ENCODE measurements at places on chromosomes 11 and 22.

DNA sequence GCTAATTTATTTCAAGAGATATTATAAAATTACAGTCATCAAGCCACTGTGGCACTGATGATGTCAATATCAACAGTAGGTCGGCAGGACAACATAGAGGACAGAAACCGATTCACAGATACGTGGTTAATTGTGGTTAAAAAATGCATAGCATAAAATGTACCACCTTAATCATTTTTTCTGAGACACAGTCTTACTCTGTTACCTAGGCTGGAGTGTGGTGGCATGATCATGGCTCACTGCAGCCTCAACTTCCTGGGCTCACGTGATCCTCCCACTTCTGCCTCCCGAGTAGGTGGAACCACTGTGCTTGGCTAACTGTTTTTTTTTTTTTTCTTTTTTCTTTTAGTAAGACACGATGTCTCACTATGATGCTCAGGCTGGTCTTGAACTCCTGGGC, 21.0 kb upstream of the TOLLIP start:
- no peak for DNase-seq

- DNase-seq = no peak
Observed at GRCh38 chr11:10990160-10990559, 132.3 kb upstream of the ZBED5 start.

DNA sequence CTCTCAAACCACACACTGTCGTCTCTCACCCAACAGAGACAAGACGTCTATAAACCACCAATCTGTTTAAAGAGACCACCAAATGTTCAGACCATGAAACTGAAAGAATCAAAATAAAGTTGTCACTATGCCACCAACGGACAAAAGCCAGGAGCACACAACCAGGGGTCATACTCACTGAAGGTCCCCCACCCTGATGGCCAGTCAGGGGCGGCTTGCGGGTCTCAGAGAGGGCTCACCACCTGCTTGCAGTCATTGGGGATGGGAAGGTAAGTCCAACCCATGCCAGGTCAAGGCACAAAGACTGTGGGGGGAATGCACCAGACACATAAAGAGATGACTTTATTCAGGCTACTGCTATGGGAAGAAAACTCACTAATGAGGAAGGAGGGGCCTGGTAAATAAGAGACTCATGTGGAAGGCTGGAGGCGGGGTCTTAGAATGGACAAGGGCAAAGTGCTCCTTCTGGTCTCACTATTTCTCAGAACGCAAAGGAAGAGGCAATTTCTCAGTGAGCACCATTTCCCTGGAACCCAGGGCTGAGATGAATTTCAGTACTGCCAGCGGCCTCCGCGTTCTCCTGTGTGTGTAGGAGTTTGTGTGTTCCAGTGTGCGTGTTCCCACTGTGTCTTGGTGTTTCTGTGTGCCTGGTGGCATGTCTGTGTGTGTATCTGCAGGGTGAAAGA, 17.3 kb downstream of the SCARF2 start:
- DNase-seq = no peak

- no peak for DNase-seq
Observed at GRCh38 chr11:57307666-57308270, 17.0 kb downstream of the TNKS1BP1 start.

DNA sequence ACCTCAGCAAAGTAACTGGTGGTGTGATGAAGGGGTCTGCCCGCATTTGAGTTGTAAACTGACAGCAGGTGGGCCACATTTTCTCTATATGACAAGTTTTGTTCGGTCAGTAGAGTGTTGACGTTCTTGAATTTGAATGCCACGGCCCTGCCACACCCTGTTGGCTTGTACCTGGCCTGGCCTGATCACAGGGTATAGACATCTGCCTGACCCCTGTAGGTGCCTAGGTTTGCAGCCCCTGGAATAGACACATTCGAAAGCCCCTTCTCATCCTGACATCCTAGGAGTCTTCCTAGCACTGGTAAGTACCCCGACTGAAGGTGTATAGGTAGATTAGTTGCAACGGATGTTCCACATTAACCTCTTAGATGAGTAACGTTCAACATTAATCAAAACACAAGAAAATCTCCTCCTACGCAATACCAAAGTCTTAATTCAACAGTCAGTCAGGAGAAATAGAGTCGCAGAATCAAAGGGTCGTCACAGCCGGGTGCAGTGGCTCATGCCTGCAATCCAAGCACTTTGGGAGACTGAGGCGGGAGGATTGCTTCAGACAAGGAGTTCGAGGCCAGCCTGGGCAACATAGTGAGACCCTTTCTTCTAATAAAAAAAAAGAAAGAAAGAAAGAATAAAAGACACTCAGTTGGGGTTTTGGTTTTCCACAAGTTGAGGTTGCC, 43.6 kb upstream of the CD5 start:
- no peak for DNase-seq

- no peak for DNase-seq
Observed at GRCh38 chr22:48498526-48499331, 1328.9 kb downstream of the BRD1 start.

GRCh38 chr22:41915035-41915785, at the start of gene SHISA8:
SHISA8 (minus strand) TSS chr22:41915074; CDS start chr22:41914667, 407 bp downstream.
- no peak for DNase-seq

- no peak for DNase-seq
Observed at GRCh38 chr11:11171854-11172253, 181.2 kb downstream of the CSNK2A3 start.

DNA sequence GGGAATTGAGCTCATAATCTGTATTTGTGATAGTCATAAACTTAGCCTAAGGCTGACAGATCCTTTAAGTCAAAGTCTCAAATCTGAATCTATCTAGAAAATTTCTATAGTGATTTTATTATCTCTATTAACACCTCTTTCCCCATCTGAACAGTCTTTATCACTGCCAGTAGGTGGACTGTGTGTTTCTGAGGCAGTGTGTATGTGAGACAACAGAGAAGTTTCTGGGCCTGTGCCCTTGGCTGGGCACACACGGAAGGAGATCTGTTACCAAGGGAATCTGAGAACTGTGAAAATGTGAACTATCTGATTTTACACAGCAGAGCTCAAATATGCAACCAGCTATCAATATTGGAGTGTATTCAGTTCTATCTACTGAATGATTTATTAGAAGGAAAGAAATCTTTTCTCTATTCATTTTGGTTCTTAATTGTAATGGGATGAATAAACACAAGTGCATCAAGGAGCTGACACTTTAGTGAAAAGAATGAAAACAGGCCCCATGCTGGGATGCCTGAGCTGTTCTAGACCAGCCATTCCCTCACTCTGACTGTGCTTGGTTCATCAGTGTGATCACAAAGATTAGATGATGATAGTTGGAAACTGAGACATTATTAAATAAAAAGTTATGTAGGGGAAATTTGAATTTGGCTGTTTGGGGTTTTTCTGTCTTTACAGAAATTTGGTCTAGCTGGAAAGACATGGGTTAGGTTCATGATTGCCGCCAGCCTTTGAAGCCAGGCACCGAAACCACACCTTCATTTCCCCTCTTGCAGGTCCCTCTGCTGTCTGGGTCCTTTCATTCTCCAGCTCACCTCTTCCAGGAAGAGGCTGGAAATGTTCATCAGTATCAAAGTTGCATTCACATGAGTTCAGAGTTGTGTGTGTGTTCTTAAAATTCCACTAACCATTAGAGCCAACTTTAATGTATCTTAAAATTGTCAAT, 68.1 kb downstream of the LIF start:
- DNase-seq = no peak

- DNase-seq = no peak
Observed at GRCh38 chr11:36380296-36381014, 84.4 kb downstream of the PRR5L start.

GRCh38 chr11:76601272-76601671, 69.3 kb downstream of the LRRC32 start:
- no peak for DNase-seq

DNA sequence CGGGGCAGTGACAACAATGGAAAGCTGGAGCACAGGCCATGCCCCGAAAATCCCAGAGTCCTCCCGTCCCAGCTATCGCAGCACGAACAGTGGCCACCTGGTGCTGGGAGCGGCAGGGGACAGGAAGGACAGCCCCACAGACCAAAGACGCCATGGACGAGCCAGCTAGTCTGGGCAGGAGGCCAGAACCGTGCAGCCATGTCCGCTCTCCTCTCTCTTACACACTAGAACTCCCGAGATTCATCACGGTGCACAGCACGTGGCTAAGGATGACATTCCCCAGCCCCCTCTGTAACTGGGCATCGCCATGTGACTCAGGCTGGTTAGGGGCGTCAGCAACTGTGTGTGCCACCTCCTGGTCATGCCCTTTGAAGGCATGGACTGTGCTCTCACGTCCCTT, 4.6 kb downstream of the CDPF1 start:
- no peak for DNase-seq

DNA sequence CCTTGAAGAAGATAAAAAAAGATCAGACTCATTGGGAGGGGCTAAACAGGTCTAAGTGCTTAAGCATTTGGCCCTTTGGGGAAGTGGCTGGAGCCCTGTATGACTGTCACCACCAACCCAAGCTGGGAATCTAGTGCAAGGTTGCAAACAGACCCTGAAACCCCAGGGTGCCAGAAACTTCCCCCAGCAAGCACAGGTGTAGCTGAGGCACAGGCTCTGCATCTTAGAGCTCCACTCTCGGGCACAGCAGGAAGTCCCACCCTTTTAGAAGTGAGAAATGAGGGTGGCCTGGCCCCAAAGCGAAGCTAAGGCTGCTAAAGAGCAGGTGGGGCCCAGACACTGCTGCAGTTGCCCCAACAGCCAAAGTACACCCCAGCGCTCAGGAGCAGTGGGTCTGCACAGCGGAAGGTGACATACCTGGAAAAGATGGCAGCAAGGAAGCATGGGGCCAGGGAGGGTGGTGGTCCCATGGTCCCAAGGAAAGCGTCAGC, 5.8 kb upstream of the KDM2A start:
- DNase-seq = no peak

DNA sequence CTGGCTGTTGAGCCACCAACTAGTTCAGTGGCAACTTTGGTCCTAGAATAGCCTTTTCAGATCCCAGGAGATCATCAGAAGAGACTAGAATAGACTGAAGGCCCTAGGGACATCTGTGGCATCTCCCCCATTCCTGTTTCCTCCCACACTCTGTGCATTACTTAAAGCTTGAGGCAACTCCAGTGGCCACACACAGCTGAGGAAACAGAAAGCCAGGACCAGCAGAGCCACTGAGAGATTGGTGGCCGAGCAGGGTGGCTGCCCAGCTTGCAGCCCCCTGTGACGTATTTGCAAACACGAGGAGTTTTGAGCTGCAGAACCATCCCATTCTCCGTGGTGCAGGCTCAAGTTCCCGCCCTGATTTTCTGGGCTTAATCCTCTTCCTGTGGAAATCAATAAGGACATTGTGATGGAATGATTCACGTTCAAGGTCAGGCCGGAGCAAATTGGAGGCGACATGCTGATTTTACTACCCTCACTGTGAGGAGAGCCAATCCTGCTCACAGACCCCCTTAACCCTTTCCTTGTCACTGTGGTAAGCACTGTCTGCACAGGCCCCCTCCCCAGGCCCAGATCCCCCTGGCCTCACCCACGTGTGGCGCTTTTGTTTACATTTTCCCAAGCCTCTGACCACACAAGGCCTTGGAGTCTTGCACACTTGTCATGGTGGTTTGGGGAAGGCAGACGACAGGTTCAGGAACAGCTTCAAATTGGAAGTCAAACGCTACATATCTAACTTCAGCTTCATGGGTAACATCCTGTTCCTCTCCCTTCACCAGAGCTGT, 69.1 kb upstream of the MYOD1 start:
- DNase-seq = no peak

GRCh38 chr22:34812631-34813030, 253.3 kb upstream of the ISX start:
- no peak for DNase-seq

- no peak for DNase-seq
Observed at GRCh38 chr11:36041988-36042611, 98.2 kb downstream of the LDLRAD3 start.

GRCh38 chr11:13046637-13047570, 37.8 kb downstream of the RASSF10 start:
- DNase-seq = no peak

DNA sequence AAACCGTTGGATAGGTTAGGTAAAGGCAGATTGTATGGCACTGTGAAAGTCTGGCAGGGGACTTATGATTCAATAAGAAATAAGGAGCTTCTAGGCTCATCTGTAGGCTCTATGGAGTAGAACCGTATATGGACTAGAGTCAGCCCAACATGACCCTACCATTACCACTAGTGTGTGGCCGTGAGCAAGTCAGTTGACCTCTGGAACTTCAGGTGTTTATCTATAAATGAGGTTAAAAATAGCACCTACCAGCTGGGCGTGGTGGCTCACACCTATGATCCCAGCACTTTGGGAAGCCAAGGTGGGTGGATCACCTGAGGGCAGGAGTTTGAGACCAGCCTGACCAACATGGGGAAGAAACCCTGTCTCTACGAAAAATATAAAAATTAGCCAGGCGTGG, 4.4 kb downstream of the HINFP start:
- DNase-seq = no peak

GRCh38 chr11:74634537-74634936, 42.2 kb downstream of the POLD3 start:
- DNase-seq = peak; percentile 21

DNA sequence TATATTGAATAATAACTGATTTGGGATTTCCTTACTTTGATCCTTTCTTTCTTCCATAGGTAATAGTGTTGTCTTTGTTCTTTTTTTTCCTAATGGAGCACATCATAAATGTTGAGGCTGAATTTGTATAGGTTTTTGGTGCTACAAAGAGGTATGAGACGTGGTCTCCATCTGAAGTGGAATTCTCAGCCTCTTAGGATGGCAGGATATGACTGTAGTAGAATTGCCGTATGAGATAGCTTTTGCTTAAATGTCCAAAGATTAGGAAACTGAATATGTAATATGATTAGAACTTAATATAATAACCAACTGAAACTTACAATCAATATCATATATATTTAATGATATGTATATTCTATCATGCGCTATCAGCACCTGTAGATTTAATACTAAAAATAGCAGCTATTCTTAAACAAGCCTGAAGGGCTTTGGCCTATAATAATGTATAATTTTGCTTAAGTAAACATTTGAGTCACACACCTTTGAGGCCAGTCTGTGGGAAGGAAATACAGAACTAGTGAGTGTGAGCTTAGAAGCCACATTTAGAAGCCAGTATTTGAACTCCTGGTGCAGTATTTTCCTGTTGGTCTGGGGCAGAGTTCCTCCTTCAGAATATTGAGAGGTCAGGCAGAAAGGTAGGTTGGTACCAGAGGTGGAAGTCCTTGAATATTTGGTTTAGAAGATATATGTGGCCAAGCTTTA, 62.6 kb downstream of the SWAP70 start:
- no peak for DNase-seq

DNA sequence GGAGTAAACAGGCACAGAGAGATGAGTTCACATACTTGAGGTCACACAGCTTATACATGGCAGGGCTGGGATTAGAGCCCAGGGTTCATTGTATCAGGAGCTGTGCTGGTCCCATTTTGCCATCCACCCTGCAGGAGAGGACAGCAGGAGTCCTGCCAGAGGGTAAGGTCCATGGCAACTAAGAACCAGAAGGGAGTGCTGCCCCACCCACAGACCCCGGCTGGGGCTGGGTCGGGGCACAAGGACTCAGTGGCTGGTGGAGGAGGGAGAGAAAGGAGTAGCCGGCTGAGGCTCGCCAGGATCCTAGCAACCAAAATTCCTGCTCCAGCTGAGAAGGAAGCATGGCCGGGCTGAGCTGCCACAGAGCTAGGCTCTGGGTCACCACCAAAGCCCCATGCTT, 25.9 kb upstream of the TP53I11 start:
- no peak for DNase-seq

- DNase-seq = peak; percentile 26
Observed at GRCh38 chr11:16356057-16356760, at the start of gene SOX6. SOX6 (minus strand) TSS chr11:16356546; CDS start chr11:16341248, 15,298 bp downstream.

All from fibroblast of skin of left biceps (primary cell).